ENCODE measurements at places on chromosomes 6 and 20.

DNA sequence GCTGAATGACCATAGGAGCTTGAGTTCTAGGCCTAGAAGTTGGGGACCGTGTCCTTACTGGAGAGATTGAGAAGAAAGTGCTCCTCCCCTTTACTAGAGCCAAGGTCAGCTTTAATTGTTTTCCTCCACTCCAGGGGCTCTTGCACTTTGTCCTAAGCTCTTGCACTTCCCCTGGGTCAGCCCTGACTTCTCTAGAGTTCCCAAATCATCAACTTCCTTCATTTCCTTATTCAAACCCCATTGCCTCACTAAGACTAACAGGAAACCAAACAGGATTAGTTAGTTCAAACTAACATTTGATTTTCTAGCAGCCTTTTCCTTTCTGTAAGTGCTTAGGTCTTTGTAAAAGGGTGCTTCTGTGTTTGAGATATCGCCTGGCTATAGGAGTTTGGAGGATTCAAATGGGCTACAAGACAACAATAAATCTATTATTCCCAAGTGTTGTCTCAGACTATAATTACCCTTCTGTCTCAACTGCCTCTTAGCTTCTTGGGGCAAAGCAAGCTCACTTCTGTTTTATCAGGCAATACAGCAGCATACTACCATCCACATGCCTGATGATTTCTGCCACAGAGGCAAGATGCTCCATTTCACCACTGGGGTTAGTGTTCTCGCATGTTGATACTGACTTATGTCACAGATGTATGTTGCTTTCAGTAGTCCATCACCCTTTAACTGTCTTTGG, 12.8 kb upstream of the DTNBP1 start:
- DNase-seq: no peak

DNA sequence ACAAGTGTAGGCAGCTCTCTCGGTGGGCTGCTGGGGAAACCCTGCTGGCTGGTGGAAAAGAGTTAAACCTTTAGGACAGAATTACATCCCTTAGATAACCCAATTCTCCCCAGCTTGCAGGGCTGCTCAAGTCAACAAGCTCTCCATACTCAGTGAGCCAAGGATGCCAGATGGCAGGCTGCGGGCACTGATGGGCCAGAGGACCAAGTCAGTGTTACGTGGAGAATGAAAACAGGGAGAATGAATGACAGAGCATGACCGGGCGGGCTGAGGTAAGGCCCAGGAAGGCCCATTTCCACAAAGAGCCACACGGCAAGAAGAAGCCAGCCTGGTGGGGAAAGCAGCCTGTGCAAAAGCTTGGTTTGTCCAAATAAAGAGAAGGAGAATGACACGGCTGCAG, 58.7 kb upstream of the CD93 start:
- no peak for DNase-seq

GRCh38 chr6:155077784-155078183, 82.7 kb downstream of the TIAM2 start:
- DNase-seq: no peak

DNA sequence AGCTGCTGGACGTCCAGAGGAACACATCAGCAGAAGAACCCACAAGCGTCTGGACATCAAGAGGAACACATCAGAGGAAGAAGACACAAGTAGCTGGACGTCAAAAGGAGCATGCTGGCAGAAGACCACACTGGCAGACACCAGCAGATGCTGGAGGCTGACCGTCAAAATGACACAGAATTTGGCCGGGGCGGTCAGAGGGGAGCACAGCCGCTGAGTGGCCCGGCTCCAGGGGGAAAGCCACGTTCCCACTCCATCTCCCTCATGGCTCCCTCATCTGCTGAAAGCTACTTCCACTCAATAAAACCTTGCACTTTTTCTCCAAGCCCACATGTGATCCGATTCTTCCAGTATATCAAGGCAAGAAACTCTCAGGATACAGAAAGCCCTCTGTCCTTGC, 283.6 kb downstream of the PTPRT start:
- no peak for DNase-seq

DNA sequence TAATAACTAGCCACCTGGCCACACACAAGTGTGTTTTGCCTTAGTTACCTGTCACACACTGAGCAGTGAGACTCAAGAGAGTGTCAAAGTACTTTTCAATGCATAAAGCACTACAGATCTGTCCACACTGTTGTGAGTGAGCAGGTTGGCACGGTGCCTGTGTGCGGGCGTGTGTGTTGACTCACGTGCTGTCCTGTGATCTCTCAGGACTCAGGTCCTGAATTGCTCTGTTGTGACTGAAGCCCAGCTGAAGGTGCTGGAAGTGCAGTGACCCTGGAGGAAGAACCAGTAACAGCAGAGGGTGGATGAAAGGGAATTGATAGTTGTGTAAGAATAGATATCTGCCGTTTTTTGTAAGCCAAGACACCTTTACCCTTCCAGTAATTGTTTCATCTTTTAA, 18.3 kb downstream of the SLC16A10 start:
- peak; percentile 49 for DNase-seq
